Cortex of kidney (tissue), 1 donor: ENCODE measurements at places on chromosomes 7 and 10.

GRCh38 chr7:156222611-156223010, 410.3 kb upstream of the SHH start:
- DNase-seq, result no peak

DNA sequence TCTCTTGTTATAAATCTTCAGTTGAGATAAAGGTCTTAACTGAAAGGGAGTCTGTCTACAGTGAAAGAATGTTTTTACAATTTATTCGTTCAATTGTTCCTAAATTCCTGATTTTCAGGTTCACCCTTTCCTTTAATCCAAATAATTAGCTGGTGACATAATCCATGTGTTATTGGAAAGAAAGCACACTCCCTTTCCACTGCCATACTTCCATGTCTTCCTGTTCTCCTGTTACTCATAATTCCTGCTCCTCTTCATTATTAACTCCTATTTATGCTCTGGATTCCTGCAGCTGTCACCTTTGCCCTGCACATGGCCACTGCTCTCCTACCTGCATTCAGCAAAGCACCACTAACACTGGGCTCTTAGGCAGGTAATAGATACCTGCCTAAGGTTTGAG, 40.0 kb upstream of the FAM3C start:
- no peak for DNase-seq

DNA sequence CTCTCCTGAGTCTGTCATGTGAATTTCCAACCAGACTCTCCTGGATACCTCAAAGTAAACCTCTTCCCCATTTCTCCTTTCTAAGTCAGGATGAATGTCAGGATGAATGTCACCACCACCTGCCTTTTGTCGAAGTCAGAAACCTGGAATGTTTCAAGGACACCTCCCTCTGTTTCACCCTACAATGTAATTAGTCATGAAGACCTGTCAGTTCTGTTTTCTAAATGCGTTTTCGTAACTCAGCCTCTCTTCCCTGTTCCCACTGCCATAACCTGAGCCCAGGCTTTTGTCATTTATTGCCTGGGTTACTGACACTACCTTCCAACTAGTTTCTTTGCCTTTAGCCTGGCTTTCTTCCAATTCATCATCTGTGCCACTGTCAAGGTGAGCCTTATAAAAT, 5.5 kb upstream of the STN1 start:
- DNase-seq, result no peak

GRCh38 chr7:94823947-94824346, 83.4 kb upstream of the PPP1R9A start:
- no peak for DNase-seq

DNA sequence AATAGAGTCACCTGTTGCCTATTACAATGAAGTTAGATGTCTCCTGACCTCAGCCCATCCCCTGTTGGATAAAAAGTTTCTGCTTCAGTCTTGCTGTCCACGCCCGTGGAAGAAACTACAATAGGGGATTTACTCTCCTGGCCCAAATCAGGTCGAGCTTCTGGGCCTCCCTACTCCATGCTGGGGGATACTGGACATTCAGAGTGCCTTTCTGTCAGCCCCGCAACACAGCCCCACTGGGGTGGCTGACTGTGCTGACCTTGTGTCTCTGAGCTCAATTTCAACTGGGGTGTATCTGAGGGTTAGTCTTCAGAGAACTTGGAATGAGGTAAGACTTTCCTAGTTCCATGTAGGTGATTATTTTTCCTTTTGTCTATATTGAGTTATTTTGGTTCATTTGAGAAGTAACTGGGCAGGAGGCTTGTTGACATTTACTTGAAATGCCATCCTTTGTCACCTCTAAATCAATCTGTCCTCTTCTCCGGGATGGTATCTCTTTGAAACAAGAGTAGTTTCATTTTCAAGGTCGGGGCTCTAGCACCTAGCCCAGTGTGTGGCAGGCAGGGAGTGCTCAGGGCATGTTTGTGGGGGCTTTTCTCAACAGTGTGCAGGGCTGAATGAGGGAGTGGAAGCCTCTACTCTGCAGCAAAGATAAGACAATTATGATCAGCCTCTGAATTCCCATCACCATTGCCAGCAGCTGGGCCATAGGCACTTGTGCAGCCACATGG, 17.7 kb upstream of the CXCL12 start:
- no peak for DNase-seq

DNA sequence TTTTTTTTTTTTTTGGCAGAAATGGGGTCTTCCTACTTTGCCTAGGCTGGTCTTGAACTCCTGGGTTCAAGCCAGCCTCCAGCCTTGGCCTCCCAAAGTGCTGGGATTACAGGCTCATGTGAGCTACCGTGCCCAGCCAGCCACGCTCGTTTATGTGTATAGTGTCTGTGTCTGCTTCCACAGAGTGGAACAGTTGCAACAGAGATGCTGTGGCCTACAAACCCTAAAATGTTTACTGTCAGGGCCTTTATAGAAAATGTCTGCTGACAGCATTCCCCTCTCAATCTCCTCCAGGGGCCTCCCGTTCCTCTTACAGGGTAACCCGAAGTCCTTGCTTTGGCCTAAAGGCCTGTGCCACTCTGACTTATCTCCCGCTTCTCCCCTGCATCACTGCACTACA, 87.6 kb upstream of the LEP start:
- no peak for DNase-seq

GRCh38 chr7:106143711-106144337, 31.7 kb upstream of the SYPL1 start:
- no peak for DNase-seq

- no peak for DNase-seq
Observed at GRCh38 chr10:132984801-132985545, 42.6 kb upstream of the CFAP46 start.

- no peak for DNase-seq
Observed at GRCh38 chr7:68038621-68039314, 1042.1 kb downstream of the TYW1 start.
